ENCODE measurements at places on chromosomes 7 and 10. TPM values are rescaled to one million over a fixed set of nuclear protein-coding genes. Genes with fewer than 3 reads are reported as not detected.

The HOXA5 gene
- not detected for total RNA-seq

The ARHGEF35 gene
- 2.0 TPM for total RNA-seq

The TAF5 gene
- 2.9 TPM for total RNA-seq

The POLR2J2 gene
- 2.0 TPM for total RNA-seq

The CALHM2 gene
- 27.1 TPM for total RNA-seq

The RAPGEF5 gene
- 1.7 TPM for total RNA-seq

The CYP26A1 gene
- total RNA-seq: 0.08 TPM

The ITIH5 gene
- total RNA-seq: 0.08 TPM

The ZNF394 gene
- total RNA-seq: 20.7 TPM

The BAG3 gene
- total RNA-seq: 2.5 TPM

The DPYSL4 gene
- 4.9 TPM for total RNA-seq
